KG1 (cell line): ENCODE measurements at places on chromosomes 7 and 10.

- DNase-seq = no peak
Measured at GRCh38 chr7:32318300-32319011, 171.7 kb downstream of the LSM5 start.

DNA sequence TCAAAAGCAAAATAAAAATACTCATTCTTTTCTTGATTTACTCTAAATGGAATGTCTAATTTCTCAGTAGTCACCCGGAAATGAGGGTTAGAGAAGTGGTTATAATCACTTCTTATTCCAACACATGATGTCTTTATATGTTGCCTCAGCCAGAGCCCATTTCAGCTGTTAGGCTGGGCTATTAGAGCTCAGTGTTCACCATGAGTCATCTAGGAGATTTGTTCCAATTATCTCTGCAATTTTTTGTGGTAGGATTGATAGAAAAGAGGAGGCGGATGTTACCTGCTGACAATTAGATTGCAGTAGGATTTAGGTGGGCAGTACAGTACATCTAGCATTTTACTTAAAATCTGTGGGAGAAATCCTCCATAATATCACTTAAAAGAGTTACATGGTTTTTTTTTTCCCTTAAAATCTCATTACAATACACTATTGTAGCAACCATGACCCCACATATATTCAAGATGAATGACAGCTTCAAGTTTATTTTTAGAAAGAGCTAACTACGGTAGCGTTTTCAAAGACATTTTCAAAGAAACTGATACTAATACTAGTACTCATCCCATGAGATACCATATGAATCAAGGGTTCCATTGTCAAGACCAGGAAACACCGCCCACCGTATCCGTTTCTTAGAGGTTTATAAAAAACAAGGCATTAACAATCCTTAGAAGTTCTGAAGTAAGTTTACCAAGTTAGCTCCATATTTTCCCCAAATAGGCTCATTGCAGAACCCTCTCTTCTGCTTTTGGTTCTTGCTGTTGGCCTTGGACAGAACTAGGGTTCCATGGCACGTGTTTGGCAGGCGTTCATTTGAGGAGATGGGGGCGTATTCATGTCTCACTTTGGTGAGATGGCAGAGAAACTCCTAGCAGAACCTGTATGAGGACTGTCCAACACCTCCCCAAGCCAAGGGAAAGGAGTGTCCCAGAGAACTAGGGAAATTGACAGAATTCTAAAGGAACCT, 10.4 kb downstream of the CPA2 start:
- DNase-seq = no peak

DNA sequence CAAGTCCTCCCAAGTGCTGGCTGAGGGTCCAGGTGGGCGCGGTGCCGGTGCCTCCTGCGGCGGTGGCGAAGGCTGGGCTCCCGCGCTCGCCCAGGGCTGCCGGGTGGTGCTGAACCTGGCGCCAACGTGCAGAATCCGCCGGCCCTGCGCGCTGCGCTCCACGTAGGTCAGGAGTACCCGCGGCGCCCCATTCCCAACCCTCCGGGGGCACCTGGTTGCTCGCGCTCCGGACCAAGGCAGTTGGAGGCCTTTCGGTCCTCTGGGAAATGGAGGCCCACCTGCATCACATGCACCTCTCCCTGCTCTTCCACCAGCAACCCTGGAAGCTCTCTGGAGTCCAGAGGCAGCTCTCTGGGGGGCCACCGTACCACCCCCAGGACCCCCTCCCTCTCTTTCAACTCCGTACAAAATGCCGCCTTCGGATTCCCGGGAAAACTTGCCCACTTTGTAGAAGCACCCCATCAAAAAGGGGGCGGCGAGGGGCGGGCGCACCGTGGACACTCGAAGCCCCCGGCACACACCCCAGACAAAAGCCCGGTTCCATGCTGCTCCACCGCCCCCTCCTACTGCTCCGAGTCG, 745 bp downstream of the SLC16A9 start:
- no peak for DNase-seq

DNA sequence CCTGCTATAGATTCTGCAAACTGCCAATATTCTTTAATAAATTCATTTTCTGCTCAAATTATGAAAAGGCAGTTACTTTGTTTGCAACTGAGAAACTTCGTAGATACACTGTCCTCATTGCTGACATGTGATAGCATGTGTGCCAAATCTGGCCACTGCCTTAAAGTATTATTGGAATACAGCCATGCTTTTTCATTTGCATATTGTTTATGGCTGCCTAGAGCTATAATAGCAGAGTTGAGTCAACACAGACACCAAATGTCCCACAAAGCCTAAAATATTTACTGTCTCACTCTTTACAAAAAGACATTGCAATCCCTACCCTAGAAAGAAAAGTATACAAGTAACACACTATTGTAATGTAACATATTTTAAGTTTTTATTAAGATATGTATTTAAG, 647.4 kb downstream of the XPNPEP1 start:
- no peak for DNase-seq

DNA sequence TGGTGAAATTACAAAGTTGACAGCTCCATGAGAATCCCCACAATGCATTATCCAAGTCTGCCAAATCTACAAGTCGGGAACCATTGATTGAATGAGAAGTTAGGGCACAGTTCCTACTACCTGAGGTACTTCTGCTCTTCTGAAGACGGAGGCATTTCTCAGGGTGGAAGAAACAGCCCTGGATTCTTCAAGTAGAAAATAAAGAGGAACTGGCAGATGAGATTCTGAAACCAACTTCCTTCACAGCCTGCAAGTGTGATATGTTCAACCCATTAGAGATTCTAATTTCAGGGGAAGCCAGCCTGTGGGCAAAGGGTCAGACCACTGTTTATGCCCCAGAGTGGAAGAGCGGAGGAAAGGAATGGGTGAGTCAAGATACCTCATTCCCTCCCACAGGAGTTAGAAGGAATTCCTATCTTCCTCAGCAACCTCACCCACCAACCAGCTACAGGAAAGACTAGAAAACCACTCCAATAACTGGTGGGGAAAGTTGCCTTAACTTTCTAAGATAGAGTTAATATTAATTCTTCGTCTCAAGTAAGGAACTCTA, 50.5 kb upstream of the BMPER start:
- no peak for DNase-seq

DNA sequence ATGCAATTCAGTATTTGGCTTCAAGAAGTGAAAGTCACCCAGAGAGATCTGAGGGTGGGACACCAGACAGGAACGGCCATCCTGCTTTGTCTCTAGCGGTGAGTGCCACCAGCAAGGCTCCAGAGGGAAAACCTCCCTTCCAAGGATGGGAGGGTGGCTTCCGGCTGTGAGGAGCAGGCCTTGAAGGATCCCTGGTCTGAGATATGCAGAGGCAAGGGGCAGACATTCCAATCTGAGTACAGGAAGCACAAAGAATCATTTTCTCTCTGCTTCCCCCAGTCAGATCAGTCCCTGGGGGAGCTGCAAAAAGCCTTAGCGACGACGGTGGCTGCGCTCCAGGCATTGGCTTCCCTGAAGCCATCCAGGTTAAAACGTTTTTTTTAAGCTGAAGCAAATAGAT, 167.4 kb downstream of the TEX36 start:
- DNase-seq = no peak

DNA sequence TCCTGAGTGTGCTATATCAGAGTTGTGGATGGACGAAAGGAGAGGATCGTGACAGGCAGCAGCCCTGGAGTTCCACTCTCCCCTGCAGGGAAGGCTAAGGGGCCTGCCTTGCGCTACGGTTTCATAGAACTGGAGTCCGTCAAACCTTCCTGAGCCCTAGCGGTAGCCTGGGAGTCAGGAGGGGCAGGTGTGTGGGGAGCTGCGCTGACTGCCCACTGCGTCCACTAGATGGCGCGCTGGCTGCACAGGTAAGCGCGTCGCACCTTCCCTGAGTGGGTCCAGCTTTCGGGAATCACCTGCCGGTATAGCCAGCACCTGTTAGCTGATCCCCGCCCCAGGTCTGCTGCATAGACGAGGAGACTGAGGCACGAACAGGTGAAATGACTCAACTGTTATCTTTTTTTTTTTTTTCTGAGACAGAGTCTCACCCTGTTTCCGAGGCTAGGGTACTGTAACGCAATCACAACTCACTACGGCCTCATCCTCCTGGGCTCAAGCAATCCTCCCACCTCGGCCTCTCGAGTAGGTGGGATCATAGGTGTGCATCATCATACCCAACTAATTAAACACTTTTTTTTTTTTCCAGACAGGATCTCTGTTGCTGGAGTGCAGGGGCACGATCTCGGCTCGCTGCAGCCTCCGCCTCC, 20.2 kb upstream of the BAIAP2L1 start:
- no peak for DNase-seq

DNA sequence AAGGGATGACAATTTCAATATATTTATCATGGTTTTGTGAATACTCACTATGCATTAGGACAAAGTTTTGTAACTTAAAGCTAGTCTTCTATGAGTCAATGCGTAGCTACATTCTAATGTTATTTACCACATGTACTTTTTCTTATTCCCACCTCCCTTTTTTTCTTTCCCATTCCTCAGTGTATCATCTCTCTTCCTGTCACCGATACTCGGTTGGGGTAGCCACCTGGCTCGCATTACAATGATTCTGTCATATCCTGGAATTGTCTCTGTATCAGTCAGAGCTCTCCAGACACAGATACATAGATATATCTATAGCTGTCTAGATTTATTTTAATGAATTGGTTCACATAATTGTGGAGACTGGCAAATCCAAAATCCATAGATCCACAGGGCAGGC, 9.8 kb upstream of the RALA start:
- DNase-seq = no peak

GRCh38 chr7:3643091-3643490, 342.0 kb downstream of the SDK1 start:
- DNase-seq = no peak

GRCh38 chr7:156334636-156335035, 305.9 kb upstream of the RNF32 start:
- DNase-seq = no peak

DNA sequence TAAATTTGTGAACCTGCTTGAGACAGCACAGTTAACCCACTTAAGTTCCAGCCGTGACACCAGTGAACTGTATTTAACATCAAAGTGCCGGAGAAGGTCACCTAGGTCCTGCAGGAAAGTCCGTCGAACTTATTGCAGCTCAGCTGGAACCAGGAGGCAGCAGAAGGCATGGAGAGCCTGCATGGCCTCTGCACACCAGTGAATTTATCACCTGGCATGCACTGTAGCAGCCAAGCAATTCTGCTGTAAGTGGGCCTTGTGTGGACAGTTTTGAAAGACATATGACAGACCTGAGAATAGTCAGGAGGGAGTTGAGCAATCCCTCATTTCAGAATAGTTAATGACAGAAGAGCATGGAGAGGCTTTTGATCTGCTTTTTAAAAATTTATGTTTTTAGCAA, 108.8 kb downstream of the PLXDC2 start:
- DNase-seq = no peak

- DNase-seq = no peak
Measured at GRCh38 chr10:125637496-125637895, 45.5 kb downstream of the TEX36 start.

- no peak for DNase-seq
Measured at GRCh38 chr10:89115876-89116627, 91.1 kb downstream of the CH25H start.

- DNase-seq = no peak
Measured at GRCh38 chr7:77434570-77435275, 18.6 kb upstream of the GSAP start.

- no peak for DNase-seq
Measured at GRCh38 chr7:30213637-30214036, 70.8 kb upstream of the ZNRF2 start.

DNA sequence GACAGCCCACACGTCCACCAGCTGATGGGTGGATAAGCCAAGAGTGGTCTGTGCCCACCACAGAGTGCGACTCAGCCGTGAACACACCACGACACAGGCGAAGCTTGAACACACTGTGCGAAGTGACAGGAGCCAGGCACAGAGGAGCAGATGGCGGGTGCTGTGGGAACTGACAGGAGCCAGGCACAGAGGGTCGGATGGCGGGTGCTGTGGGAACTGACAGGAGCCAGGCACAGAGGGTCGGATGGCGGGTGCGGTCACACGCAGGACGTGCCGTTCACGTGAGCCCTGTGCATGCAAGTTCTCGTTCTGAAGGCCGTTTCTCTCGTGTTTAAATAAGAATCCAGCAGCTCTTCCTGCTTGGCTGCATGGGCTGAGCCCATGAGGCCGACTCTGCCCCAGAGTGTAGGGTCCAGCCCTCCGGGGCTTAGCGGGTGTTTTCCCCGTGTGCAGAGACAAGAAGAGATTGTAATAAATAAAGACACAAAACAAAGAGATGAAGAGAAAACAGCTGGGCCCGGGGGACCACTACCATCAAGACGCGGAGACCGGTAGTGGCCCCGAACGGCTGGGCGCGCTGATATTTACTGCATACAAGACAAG, 5.9 kb upstream of the ADAP1 start:
- DNase-seq = no peak

DNA sequence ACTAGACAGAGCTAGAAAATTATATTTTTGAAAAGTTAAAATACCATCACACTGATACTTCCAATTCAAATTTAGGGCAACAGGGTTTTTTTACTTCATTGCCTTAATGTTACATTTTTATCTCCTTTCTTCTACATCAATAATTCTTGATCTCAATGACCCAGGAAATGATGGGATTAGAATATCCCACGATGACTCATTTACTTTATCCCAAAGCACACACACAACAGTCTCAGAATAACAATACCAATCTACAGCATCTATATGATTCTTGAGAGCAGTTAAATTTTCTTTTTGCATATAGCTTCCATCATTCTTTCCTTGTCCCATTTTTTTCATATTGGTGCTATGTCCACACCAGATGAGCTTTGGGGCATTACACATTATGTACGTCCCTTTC, 98.4 kb upstream of the EEPD1 start:
- no peak for DNase-seq

GRCh38 chr10:28250782-28251181, 52.1 kb downstream of the MPP7 start:
- no peak for DNase-seq

DNA sequence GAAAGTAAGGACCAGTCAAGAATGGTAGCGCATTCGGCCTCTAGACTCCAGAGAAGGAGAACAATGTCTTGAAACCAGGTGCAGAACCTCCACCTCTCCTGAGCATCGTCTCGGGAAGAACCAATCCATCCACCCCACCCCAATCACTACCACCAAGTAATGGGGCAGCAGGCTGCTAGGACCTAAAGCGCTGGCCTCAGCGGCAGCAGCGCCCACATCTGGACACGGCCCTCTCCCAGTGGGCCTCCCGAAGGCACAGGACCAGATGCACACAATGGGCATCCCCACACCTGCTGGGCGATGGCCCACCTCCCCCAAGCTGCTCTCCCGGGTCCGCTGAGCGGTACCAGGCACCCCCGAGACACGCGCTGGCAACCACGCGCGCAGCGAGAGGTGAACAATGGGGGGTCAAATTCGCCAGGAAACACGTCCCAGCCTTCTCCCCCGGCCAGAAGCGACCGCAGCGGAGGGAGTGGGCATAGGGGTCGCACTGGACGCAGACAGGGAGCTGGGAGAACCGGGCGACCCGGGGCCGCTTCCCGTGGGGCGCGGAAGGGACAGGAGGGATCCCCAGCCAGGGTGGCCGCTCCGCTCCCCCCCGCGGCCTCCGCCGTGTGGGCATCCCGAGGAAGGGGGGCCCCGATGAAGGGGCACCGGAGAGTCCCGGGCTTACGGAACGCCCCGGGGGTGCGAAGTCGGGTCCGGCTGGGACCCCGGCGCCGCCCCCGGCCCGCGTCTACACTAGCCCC, 506 bp downstream of the CTTNBP2 start:
- no peak for DNase-seq
